NCI-H1092 (cell line): ENCODE measurements at places on chromosomes 16 and 17.

DNA sequence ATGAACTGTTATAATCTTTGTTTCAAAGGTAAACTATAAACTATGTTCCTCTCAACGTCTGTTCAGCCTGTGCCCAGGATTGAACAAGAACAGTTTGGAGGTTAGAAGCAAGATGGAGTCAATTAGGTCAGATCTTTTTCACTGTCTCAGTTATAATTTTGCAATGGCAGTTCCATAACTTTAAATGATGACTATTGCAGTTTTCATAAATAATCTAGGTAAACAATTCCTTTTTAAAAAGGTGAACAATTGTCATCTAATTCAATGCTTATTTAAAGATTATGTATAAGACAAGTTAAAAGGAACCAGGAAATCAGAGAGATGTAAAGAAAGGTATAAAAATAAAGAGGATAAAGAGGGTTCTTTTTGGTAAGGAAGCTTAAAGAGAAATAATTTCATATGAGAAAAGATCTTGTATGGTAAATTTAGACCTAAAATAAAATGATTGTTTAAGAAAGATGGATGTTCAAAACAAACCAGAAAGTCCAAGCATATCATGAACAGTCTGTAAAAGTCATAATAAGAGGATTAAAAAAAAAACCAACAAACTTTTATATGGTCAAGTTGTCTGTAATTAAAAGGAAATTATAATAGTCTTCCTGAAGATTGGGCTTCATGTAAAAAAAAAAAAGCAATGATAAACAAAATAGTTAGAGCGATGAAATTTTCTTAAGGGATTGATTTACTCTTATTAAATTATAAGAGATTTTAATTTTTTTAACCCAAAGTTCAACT lies 6.1 kb downstream of the KRTAP4-9 start:
- DNase-seq: no peak

GRCh38 chr17:10325031-10325695 lies 47.6 kb downstream of the MYH13 start:
- DNase-seq: no peak

- DNase-seq: no peak
These were observed 65.9 kb upstream of the CDH13 start for GRCh38 chr16:82560805-82561325.

- DNase-seq: no peak
These were observed 1.4 kb downstream of the CHAD start for GRCh38 chr17:50467114-50467854.

DNA sequence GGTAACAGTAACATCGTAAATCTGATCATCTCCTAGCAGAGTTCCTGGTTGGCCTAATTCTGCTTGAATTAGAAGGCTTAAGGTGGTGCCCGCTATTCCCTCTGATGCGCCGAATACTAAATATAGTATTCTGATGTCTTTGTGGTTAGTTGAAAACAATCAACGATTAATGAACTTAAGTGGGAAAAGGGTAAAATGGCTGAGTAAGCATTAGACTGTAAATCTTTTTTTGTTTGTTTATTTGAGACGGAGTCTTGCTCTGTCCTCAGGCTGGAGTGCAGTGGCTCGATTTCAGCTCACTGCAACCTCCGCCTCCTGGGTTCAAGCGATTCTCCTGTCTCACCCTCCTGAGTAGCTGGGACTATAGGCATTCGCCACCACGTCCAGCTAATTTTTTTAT lies 13.4 kb downstream of the OR2C1 start:
- DNase-seq: no peak
